ENCODE measurements at places on chromosomes 7 and 10. TPM values are rescaled to one million over a fixed set of nuclear protein-coding genes. Genes with fewer than 3 reads are reported as not detected.

SPACDR gene
- 1.4 TPM for total RNA-seq

OR9A2 gene
- total RNA-seq, result not detected

CHST12 gene
- total RNA-seq, result 6.3 TPM

TMEM213 gene
- not detected for total RNA-seq

TLX1 gene
- not detected for total RNA-seq

ABHD11 gene
- 26.6 TPM for total RNA-seq

RBM20 gene
- 0.42 TPM for total RNA-seq

ABCB1 gene
- total RNA-seq, result 19.7 TPM

UBN2 gene
- 12.8 TPM for total RNA-seq

TRPV5 gene
- total RNA-seq, result not detected

UNC5B gene
- 0.15 TPM for total RNA-seq

NAT16 gene
- not detected for total RNA-seq

INA gene
- 0.63 TPM for total RNA-seq

PGAM1 gene
- total RNA-seq, result 1,307 TPM

HOXA13 gene
- not detected for total RNA-seq

CDH23 gene
- 0.55 TPM for total RNA-seq

FKBP9 gene
- total RNA-seq, result 0.34 TPM

ATRNL1 gene
- 0.17 TPM for total RNA-seq

WDR11 gene
- total RNA-seq, result 31.9 TPM

OR6B1 gene
- total RNA-seq, result not detected

RASA4 gene
- total RNA-seq, result 42.4 TPM

C10orf143 gene
- total RNA-seq, result 5.0 TPM

RNF133 gene
- total RNA-seq, result not detected

SPDYE2 gene
- not detected for total RNA-seq

HECW1 gene
- not detected for total RNA-seq

LEP gene
- not detected for total RNA-seq

FLNC gene
- total RNA-seq, result 0.02 TPM

MAGI2 gene
- total RNA-seq, result 0.17 TPM

TSPAN33 gene
- total RNA-seq, result 17.7 TPM

FBXO24 gene
- 0.36 TPM for total RNA-seq

RTKN2 gene
- total RNA-seq, result 1.0 TPM

INSYN2A gene
- not detected for total RNA-seq

PIP gene
- total RNA-seq, result not detected

CALML5 gene
- not detected for total RNA-seq

EN2 gene
- not detected for total RNA-seq

CFAP58 gene
- 0.21 TPM for total RNA-seq

ZP3 gene
- 1.5 TPM for total RNA-seq

SORBS1 gene
- total RNA-seq, result 0.95 TPM

APBB1IP gene
- 55.9 TPM for total RNA-seq

UCMA gene
- total RNA-seq, result not detected

IQUB gene
- total RNA-seq, result not detected

ABCA13 gene
- not detected for total RNA-seq

ZKSCAN1 gene
- 44.6 TPM for total RNA-seq

CPA4 gene
- not detected for total RNA-seq

GPC2 gene
- total RNA-seq, result 2.3 TPM

EFCAB10 gene
- total RNA-seq, result not detected

TMEM178B gene
- total RNA-seq, result 0.51 TPM

LFNG gene
- total RNA-seq, result 24.2 TPM

Data from activated CD8-positive, alpha-beta memory T cell treated with anti-CD3 and anti-CD28 coated beads for 36 hours (primary cell).